ENCODE measurements at places on chromosomes 6 and 20. TPM values are rescaled to one million over a fixed set of nuclear protein-coding genes. Genes with fewer than 3 reads are reported as not detected.

DNA sequence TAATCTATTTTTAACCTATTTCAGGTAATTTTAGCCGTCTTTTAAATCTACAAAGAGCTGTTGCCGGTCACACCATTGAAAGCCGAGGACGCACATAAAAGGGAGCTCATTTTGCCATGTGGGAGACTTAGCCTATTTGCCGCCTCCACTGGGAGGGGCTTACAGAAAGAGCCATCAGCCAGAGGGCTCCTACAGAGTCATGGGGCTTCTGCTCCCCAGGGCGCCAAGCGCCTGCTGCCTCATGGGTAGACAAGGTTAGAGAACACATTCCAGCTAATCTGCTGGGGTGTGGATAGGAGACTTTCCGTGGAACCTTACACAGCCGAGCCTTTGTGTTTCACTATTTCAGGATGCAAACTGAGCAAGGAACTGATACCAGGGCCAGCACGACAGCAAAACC, 12.6 kb downstream of the PCMTD2 start:
- peaks cover 20% of the 10 kb centered on the region for H3K4me1 ChIP-seq
- H3K27me3 ChIP-seq = no peaks in the 10 kb centered on the region
- H3K36me3 ChIP-seq = peaks cover 4% of the 10 kb centered on the region
- no peak overlapping the region for H3K27ac ChIP-seq
- DNase-seq = no peak

EDN3 gene
- total RNA-seq = not detected

DBNDD2 gene
- 6.4 TPM for total RNA-seq

DNA sequence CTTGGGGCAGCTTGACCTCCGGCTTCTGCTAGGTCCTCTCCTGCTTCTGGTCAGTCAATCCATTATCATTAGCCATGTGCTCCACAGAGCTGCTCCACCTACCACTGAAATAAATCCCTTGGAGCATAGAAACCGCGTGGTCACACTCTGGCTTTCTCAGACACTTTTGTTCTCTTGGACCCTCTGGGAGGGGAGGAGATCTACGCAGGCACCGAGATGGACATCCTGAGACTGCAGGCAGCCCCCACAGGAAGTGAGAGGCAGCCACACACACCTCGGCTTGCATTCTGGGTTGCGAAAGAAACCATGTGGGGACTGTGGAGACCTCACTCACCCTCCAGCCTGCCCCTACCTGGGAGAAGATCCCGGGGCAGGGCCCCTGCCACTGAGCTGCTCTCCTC, 79.5 kb downstream of the FYN start:
- H3K4me1 ChIP-seq = peaks cover 62% of the 10 kb centered on the region
- no peaks in the 10 kb centered on the region for H3K36me3 ChIP-seq
- H3K27me3 ChIP-seq = no peaks in the 10 kb centered on the region
- H3K4me3 ChIP-seq = peak overlapping the region; percentile 86
- DNase-seq = peak; percentile 85
- no peak overlapping the region for H3K27ac ChIP-seq

CALHM5 gene
- not detected for total RNA-seq

GRCh38 chr20:62668441-62669027, 26.2 kb downstream of the SLCO4A1 start:
- no peaks in the 10 kb centered on the region for H3K36me3 ChIP-seq
- H3K4me3 ChIP-seq = no peak overlapping the region
- H3K27me3 ChIP-seq = no peaks in the 10 kb centered on the region

DNA sequence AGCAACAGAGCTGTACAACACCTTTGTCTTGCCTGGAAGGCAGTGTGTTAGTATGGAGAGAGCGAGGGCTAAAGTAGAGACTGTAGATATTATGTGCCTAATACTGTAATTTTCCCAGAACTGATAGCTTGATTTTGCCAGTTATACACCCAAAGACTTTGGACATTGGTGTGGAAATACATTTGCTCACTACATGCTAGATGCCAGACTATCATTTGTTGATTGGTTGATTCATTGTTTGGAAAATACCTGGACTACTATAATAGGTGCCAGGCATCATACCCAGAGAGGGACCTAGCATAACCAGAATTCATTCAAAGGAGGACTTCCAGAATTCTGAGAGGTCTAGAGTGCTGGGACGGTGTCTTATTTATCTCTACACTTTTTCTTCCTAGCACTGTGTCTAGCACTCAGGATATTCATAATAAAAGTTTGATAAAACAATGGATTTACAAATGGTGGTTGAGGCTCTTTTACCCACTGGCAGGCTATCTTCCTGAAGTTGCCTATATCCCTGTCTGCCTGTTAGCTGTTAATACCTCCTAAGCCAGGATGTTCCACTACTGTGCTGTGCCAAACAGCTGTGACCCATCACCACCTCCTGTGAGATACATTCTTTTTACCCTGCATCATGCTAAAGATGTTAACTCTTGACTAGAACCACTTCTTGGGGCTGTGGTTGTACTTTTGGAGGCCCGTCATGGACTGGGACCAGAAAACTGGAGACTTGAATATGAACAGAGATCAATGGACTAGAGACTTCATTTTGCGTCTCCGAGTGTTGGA, 72.2 kb upstream of the FUCA2 start:
- no peaks in the 10 kb centered on the region for H3K27me3 ChIP-seq
- no peak for DNase-seq
- peaks cover 5% of the 10 kb centered on the region for H3K4me1 ChIP-seq
- H3K27ac ChIP-seq = no peak overlapping the region

GRCh38 chr6:9982215-9982614, 432.7 kb downstream of the TFAP2A start:
- H3K4me3 ChIP-seq = no peak overlapping the region
- DNase-seq = no peak
- peaks cover 2% of the 10 kb centered on the region for H3K4me1 ChIP-seq
- peaks cover 9% of the 10 kb centered on the region for H3K36me3 ChIP-seq

SLC35B3 gene
- 9.3 TPM for total RNA-seq
